ENCODE measurements at places on chromosomes 3 and 15.

GRCh38 chr3:185270956-185271332 lies 17.1 kb upstream of the EHHADH start:
- DNase-seq = no peak

DNA sequence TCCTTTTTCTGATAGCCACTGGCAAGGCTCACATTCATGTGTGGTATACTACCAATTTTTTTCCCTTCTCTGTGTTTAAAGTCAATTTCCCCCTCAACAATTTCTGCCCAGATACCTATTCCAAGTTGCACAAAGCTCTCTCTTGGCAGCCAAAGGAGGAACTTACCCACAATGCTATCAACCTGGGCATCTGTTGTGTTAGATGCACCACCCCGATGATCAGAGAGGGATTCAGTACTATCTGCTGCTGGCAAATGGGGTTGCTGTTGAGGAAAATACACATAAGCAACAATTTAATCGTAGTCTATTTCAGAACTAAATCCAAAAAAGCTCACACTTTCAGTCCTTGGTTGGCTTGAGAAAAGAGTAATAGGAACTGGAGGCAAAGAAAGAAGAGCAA lies 46.1 kb downstream of the AAGAB start:
- no peak for DNase-seq

GRCh38 chr3:112958811-112959560 lies 15.9 kb downstream of the CD200R1 start:
- DNase-seq = no peak

DNA sequence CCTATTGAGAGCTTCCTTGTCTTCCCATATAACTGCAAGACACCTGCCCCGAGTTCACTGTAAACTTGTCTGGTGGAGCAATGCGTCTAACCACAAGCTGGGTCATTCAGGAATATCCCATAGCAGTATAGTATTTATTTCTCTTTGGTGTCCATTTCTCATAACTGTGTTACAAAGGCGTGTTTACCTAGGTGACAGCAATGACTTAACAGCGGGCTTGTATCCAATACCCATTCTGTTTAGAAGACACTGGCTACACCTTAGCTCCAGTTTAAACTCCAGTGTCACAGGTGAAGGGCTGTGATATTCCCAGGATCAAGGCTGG lies 24.3 kb downstream of the ATP10A start:
- DNase-seq = no peak

DNA sequence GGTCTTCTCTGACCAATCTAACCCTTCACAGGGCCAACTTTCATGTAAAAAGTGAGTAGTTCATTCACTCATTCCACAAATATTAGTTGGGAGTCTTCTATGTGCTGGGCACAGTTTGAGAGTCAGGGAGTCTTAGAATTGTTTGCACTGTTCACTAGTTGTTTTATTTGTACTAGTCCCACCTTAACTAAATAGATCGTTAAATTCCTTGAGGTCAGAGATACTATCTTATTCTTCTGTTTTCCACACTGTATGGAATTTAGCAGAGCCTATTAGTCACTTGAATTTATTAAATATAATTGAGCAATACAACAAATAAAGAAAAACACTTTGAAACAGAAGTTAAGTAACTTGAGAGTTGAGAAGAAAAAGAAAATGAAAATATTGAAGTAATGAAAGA lies 40.8 kb upstream of the SPTSSB start:
- DNase-seq = no peak

DNA sequence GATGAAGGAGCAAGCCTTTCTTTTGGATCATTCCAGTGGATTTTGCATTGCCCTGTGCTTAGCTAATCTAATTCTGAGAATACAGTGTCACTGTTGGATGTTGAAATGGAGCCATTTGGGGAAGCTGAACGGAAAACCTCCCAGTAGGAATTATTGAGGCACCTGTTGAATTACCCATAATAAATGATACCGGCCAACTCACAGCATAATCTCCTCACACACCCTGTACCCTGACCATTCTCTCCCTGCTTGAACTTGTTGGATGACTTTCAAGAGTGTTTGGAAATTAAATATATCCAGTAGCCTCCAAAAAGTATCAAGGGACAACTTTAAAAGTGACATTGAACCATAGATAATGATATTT lies 171.4 kb upstream of the HES1 start:
- no peak for DNase-seq

DNA sequence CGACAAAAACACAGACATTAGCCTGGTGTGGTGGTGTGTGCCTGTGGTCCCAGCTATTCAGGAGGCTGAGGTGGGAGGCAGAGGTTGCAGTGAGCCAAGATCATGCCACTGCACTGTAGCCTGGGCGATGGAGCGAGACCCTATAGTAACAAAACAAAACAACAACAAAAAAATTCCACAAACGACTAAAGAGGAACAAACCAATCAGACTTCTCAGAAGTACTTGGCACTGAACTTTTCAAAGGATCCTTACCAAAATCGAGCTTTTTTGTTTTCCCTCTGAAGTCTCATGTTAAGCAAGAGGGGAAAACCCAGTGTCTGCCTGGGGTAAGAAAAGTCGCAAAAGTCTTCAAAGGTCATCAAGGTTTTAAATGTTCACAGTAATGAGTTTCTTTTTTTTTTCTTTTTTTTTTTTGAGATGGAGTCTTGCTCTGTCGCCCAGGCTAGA lies 30.1 kb upstream of the TFRC start:
- DNase-seq = no peak

- peak; percentile 10 for DNase-seq
These were observed 250.8 kb downstream of the TBC1D5 start for GRCh38 chr3:17491601-17492000.
